ENCODE measurements at places on chromosomes 16 and 17. TPM values are rescaled to one million over a fixed set of nuclear protein-coding genes. Genes with fewer than 3 reads are reported as not detected.

KRT27 gene
- total RNA-seq = not detected

SOST gene
- total RNA-seq = 21.7 TPM

GRIN2A gene
- 3.3 TPM for total RNA-seq

DUSP14 gene
- 9.7 TPM for total RNA-seq

TPSD1 gene
- total RNA-seq = not detected

XAF1 gene
- 108 TPM for total RNA-seq

RCVRN gene
- 0.23 TPM for total RNA-seq

GINS2 gene
- total RNA-seq = 0.71 TPM

ITGAL gene
- total RNA-seq = 7.9 TPM

CCDC154 gene
- 2.0 TPM for total RNA-seq

TPPP3 gene
- total RNA-seq = 7.2 TPM

LRRC75A gene
- 2.4 TPM for total RNA-seq

PMFBP1 gene
- total RNA-seq = 0.66 TPM

PLA2G10 gene
- total RNA-seq = not detected

KCNJ16 gene
- total RNA-seq = not detected

TLCD1 gene
- total RNA-seq = 2.5 TPM

CACNG1 gene
- total RNA-seq = not detected

RAB40C gene
- 17.9 TPM for total RNA-seq

SLC38A8 gene
- not detected for total RNA-seq

SLFN11 gene
- total RNA-seq = 49.0 TPM

SLC12A3 gene
- not detected for total RNA-seq

CCL18 gene
- 5.6 TPM for total RNA-seq

All from aorta (tissue), 5 donors.